ENCODE measurements at places on chromosomes 1 and 21.

DNA sequence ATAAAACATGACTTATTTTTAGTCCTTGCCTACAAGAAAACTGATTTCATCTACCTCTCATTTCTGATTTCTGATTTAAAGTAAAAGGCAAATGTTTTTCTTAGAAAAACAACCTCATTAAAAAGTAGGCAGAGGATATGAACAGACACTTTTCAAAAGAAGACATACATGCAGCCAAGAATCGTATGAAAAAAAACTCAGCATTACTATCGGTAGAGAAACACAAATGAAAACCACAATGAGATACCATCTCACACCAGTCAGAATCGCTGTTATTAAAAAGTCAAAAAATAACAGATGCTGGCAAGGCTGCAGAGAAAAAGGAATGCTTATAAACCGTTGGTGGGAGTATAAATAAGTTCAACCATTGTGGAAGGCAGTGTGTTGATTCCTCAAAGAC lies 16.2 kb downstream of the ODR4 start:
- DNase-seq = no peak

- DNase-seq = no peak
These were observed 205.2 kb downstream of the ZP4 start for GRCh38 chr1:237685551-237685950.

GRCh38 chr21:14630556-14631069 lies 84.5 kb upstream of the SAMSN1 start:
- no peak for DNase-seq

- peak; percentile 82 for DNase-seq
These were observed 56.2 kb upstream of the ENAH start for GRCh38 chr1:225709101-225709500.

- DNase-seq = no peak
These were observed 43.1 kb downstream of the FOXO6 start for GRCh38 chr1:41404308-41404761.

DNA sequence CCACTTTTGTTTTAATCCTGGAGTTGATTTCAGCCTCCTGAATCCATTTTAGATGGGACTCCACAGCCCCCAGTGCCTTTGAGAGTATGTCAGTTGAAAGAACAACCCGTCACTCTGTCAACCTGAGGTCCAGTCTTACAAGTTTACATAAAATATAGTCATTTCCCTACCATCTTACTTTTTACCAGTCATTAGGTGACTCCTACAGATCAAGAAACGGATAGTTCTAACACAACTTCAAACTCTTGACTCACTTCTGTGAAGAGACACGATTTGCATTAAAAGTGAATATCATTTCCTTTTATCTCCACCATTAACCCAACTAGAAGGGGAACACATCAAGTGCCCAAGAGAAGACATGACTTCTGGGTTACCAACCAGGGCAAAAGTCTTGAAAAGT lies 147.1 kb downstream of the NTPCR start:
- no peak for DNase-seq

DNA sequence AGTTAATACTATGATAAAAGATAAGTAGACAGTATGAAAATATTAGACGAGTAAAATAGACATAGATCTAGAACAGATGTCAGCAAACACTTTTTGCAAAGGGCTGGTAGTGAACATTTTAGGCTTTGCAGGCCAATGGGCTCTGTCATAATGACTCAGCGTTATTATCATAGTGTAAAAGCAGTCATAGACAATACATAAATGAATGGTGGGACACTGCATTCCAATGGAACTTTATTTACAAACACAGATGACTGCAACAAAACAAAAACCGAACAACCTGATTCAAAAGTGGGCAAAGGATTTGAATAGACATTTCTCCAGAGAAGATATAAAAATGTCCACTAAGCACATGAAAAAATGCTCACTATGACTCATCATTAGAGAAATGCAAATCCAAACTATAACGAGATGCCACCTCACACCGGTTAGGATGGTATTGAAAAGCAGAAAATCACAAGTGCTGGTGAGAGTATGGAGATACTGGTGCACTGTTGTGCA lies 7.3 kb downstream of the GSTM5 start:
- peak; percentile 32 for DNase-seq

DNA sequence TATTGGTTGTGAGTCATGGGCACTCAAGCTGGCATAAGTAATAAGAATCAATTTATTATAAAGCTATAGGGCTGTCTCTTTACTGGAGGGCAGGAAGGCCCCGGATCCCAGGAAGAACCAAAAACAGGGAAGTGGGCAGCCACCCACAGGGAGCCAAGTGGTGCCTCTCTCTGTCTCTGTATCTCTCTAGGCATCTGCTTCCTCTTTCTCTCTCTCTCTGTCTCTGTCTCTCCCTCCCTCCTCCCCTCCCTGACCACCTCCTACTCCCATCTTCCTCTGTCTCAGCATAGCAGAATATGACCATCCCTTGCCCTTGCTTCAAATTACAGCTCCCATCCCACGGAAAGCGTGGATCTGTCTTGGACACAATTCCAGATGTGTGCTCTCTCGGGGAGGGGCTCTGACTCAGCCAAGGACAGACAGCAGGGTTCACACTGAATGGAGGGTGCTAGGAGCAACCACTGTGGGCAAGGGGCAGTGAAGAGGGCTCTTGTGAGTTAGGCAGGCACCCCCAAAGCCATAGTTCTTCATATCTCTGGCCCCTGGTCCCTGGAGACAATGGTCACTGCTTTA lies 80.4 kb upstream of the LPGAT1 start:
- DNase-seq = no peak

DNA sequence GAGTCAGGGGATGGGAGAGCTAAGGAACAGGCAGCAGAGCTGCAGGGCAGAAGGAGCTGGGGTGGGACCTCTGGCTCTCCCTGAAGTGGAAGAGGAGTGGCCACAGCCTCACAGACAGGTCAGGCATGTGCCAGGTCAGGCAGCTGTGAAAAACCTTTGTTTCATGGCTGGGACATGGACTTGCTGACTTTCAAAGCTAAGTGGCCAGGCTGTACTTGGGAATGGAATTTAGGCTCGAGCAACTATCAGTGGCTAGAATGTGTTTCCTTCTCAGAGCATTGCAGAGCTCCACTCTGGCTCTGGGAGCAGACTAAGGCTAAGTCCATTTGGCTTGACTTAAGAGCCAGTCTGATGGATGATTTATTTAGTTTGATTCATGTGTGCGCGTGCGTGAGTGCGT lies 385.1 kb downstream of the LMX1A start:
- DNase-seq = no peak

DNA sequence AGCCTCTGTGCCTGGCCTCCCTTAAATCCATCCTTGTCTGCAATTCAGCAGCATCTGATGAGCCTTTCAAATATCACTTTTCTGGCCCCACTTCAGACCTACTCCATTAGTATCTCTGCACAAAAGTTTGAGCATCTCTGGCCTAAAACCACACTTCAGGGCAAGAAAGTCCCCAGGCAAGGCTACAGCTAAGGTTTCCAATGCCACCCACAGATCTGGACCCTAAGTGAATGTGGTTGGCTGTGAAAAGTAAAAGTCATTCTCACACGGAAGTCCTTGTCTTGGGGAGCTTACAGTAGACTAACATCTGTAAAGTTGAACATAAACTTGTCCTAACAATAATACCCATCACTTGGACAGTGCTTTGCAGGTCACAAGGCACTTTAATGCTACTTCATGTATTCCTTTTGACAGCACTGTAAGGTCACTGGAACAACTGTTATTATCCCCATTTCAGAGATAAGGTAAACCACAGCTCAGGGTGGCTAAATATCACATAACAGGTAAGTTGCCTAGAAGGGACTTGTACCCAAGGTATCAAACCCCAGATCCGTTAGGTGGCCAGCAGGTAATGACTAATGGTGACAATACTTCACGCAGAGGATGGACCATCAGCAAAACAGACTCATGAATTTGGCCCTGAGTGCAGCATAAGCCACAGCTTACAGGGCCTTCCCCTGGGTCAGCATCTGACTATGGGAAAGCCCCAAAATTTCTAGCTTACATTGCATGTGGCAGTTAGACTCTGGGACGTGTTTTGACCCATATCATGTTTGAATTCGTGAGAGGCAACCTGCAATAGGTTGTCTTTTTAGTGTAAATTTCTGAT lies 356.0 kb downstream of the HHAT start:
- no peak for DNase-seq

DNA sequence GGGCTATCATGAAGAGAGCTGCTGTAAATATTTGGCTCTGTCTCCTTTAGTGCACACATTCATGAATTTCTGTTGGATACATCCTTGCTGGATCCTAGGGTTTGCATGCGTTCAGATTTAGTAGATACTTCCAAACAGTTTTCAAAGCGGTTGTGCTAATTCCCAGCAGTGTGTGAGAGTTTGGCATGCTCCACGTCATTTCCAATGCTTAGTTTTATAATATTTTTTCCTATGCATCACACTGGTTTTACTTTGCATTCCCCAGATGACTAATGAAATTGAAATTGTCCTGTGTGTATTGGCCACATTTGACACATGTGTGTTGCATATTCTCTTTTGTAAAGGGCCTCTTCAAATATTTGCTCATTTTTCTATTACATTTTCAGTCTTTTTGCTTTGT lies 18.5 kb upstream of the AADACL3 start:
- DNase-seq = no peak

DNA sequence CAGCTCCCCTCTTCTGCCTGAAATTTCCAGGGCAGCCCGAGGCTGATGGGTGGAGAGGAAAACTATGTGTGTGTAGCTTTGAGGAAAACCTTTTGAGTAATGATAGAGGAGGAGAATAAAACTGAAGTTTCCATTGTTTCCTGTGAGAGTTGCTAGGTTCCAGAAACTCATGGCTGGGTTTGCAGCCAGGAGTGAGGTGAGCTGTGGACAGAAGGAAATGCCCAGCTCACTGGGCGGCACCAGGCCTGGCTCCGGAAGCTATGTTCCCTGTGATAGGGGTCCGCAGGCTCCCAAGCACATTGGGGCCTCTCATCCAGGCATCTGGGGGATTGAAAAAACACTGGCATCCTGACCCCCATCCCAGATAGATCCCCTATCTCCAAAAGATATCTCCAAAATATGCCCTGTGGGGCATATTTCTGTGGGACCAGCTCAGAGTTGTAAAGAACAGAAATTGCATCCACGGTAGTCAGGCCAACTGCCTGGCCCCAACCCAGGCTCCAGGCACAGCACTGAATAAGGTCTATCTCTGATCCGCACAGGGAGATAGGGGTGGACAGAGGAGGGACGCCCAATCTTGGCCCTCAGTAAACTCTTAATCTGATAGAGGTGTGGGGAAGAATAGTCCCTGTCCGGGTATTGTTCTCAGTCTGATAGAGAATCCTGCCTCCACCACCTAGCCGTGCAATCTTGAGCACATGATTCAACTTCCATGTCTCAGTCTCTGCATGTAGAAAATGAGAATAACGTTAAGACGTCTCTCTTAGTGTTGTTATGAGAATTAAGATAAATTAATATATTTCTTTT lies 1.8 kb upstream of the HSPG2 start:
- peak; percentile 32 for DNase-seq

DNA sequence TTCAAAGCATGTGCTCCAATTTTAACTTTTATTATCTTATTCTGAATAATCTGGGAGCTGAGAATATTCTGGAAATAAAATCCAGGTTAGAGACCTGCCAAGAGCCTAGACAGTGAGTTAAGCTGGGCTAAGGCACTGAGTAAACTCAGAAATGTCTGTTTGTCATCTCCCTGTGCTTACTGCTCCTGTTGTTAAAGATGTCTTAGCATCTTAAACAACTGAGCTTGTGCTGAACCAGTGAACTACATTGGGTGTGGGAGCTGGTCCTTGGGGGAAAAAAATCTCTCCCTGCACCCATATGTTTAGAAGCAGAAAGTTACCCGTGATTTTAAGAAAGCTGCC lies 25.0 kb upstream of the AHCYL1 start:
- no peak for DNase-seq

GRCh38 chr1:96466842-96467241 lies 254.7 kb upstream of the PTBP2 start:
- DNase-seq = no peak

DNA sequence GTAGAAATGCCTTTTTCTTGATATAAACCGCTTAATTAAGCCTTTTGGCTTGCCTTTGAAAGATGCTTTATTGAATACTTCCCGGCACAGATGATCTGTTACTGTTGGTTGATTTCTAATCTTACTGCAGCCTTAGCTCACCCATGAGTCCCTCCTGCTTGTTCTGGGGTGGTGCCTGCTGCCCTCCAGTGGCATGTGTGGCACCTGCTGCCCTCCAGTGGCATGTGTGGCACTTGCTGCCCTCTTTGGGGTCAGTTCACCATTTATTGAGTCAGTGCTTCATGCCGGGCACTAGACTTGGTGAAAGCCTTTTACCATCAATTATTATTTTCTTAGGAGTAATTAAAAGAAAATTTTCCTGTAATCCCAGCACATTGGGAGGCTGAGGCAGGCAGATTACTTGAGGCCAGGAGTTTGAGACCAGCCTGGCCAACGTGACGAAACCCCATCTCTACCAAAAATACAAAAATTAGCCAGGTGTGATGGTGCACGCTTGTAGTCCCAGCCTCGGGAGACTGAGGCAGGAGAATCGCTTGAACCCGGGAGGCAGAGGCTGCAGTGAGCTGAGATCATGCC lies 54.3 kb downstream of the ADARB1 start:
- DNase-seq = peak; percentile 42

DNA sequence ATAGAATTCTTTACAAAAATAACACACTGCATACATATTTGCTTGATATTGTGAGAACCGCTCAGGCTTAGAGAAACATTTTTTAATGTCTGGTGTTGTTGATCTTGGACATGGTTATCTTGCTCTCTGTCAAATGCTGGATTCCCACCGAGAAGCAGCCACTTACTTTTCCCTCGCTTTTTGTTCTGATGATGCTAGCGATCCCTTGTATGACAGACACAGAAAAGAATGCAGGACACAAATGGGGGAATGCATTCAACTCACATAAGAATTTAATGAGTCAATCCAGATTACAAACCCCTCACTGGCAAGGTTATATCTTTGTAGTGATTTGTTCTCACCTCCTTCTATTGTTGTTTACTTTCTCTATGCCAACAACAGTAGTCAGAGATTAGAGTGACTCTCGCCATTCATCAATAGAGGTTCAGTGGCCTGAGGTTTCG lies 76.8 kb upstream of the AKT3 start:
- peak; percentile 89 for DNase-seq

DNA sequence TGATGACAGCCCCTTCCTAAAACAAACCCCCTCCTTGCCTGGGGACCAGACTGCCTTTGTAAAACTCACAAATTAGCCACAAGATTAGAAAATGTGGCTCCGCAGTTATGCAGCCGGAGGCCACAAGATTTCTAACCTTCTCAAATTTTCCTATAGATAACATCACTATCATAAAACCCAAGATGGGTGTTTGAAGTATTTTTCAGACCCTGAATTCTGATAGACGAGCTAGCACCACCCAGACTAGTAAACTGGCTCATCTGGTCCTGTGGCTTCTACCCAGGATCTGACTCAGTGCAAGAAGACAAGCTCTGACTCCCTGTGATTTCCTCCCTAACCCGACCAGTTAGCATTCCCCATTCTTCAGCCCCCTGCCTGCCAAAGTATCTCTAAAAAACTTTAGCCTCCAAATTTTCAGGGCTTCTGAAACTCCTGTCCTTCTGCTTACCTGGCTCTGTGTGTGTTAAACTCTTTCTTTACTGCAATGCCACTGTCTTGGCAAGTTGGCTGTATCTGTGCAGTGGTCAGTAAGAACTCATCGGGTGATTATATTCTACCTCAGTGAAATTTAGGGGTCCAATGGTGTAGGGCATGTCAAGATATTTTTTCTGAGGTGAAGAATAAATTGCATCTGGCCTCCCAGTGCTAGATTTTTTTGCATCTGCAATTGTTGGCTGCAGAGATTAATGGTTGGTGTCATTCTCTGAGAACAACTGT lies 102.1 kb downstream of the S1PR1 start:
- DNase-seq = peak; percentile 15
